Stimulated activated CD8-positive, alpha-beta memory T cell treated with anti-CD3 and anti-CD28 coated beads, Interleukin-15, amount 100 ng/mL, for 24 hours (primary cell): ENCODE measurements at places on chromosomes 16 and 17.
A peak's percentile ranks its signal among the peaks of the same experiment; 100 is the strongest.

DNA sequence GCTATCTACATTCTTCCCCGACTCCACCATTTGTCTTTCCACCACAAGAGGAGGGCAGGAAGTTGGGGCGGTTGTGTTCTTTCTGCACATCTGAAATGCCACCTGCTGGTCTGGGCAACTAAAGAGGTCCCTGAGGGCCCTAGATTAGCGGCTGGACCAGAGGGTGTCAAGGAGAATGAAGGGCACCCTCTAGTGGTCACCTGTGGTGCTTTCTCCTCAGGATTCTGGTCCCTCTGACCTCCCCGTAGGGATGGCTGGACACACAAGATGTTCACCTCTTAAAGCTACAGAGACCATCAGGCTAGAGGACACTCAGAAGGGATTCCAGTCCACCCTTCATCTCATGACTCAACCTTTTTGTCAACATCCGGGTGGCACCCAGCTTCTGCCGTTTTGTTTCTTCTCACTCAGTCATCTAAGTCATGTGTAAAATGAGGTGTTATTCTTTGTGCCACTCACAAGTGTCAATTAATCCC is 2.9 kb upstream of the SCIMP start:
- DNase-seq, result no peak

DNA sequence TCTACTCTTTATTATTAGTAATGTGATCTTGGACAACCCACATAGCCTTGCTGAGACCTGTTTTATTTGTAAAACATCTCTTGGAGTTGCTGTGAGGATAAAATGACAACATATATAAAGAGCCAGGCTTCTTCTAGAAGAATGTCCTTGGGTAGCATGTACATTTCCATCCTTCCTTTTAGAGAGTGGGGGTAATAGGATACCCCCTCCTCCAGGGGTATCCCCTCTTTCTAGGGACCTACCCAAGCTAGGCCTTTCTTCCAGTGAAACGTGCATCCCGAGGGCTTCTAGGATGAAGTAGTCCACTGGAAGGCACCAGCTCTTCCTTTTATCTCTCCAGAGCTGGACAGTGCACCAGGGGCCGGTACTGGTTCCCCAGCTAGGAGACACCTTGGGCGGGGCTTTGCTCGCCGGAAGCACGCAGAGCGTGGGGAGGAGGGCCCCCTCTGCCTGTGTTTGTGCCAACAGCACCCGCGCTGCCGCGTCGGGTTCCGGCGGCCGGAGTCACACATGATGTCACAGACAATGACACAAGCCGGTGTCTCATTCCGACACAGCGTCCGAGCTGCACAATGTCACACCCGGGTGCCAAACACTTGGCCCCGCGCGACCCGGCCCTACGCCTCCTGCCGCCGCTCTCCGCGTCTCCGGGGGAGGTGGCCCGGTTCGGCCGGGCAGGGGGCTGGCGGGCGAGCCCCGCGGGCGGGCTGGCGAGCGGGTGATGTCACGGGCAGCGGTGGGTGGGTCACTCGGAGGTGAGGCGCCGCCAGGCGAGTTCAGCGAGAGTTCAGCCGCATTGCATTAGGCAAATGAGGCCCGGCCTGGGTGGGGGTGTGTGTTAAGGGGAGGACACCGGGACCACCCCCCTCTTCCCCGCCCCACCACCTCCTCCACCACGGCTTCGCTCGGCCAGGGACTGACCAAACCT is 23.4 kb downstream of the GJD3 start:
- peak; percentile 58 for DNase-seq

DNA sequence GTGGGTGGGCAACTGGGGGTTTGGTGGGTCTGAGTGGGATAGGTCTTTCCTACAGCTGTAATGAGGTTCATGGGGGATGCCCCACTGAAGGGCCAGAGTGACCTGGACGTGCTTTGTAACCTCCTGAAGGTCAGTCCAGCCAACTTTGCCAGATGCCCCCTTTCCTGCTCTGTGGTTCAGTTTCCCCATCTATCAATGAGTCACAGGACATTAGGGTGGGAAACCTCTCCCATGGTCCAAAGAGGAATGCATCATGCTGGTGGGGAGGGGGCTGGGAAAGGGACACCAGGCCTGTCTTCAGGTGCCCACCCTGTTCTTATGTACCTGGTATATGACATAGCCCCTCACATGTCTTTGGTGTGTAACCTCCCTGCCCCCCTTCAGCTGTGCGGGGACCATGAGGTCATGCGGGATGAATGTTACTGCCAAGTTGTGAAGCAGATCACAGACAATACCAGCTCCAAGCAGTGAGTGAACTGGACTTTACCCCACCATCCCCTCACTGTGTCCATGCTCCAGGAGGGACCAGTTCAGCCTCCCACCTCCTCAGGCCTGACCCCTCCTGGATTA is 24.0 kb upstream of the ALKBH5 start:
- no peak for DNase-seq

- DNase-seq, result no peak
These were observed 22.7 kb upstream of the SPNS2 start for GRCh38 chr17:4476017-4476416.

- DNase-seq, result no peak
These were observed 211.3 kb downstream of the CA10 start for GRCh38 chr17:51947160-51947735.

GRCh38 chr16:74736531-74737157 is 36.0 kb upstream of the MLKL start:
- no peak for DNase-seq

- no peak for DNase-seq
These were observed 257.7 kb upstream of the PMFBP1 start for GRCh38 chr16:72429671-72430081.

GRCh38 chr16:62652441-62653120 is 616.3 kb upstream of the CDH8 start:
- no peak for DNase-seq

- no peak for DNase-seq
These were observed 9.3 kb downstream of the HAP1 start for GRCh38 chr17:41725134-41725533.

DNA sequence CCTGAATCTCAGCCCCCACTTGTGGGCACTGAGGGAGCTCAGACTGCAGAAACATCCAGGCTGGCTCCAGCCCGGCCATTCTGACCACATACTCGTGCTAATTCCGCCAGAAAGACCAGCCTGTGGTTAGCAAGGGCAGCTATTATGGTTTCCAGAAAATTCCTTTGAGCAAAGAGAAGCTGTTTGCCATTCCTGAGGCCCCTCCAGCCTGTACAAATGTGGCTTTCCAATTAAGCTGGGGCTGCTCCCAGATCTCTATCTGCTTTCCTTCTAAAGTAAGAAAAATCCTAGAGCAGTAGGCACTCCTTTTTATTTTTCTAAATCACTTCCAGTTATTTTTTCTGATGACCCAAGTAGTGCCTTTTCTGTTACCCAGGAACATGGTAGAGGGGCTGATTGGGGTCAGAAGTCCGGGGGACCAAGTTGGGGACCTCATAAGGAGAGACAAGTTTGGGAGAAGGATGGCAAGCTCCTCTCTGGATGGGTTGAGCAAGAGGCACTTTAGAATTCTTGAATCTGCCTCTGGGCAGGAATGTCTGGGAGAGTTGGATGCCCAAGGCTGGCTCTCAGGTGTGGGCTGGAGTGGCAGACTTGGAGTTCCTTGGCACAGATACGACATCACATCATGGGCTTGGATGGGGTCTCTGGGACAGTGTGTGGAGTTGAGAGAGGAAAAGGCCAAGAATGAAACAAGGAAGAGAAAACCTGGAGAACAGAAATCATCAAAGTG is 83.3 kb upstream of the TNRC6C start:
- DNase-seq, result no peak

- no peak for DNase-seq
These were observed 18.4 kb downstream of the FBXO31 start for GRCh38 chr16:87365021-87365713.

- no peak for DNase-seq
These were observed 634.1 kb upstream of the RBFOX1 start for GRCh38 chr16:6698548-6698947.

- DNase-seq, result no peak
These were observed 5.7 kb upstream of the CEP131 start for GRCh38 chr17:81228420-81228819.

DNA sequence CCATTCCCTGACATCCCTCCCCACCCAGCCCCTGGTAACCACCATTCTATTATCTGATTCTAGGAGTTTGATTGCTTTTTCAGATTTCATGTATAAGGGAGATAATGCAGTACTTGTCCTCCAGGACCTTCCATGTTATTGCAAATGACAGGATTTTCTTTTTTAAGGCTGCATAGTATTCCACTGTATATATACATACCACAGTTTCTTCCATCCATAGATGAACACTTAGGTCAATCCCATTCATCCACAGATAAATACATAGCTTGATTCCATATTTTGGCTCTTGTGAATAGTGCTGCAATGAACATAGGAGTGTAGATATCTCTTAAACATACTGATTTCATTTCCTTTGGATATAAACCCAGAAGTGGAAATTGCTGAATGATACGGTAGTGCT is 183.3 kb downstream of the CEP112 start:
- no peak for DNase-seq

- no peak for DNase-seq
These were observed 26.3 kb downstream of the AARSD1 start for GRCh38 chr17:42937712-42938596.

DNA sequence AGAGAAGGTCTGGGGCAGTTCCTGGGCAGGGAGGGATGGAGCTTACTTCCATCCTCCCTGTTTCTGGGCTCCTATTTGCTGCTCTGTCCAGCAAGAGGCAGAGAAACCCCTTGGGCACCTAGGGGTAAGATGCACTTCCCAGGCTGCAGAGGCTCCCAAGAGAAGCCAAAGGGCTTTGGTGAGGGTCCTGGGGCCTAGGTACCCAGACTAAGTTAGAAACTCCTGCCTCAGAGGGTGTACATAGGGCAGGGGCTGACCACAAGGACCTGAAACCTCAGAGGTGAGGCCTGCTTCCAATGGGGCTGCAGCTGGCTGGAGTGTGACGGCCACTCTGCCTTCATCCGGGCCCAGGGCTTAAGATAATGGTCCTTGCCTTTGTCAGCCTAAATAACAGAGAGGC is 1.6 kb upstream of the ARMC7 start:
- no peak for DNase-seq

GRCh38 chr17:66177048-66177447 is 14.9 kb downstream of the CEP112 start:
- no peak for DNase-seq

- DNase-seq, result no peak
These were observed 1.4 kb upstream of the PITPNC1 start for GRCh38 chr17:67375716-67376115.

- no peak for DNase-seq
These were observed 104.3 kb downstream of the STXBP4 start for GRCh38 chr17:55072898-55073297.

GRCh38 chr16:4814046-4814445 is 11.6 kb upstream of the ROGDI start:
- no peak for DNase-seq

GRCh38 chr16:87235810-87236515 is 81.2 kb downstream of the C16orf95 start:
- no peak for DNase-seq

DNA sequence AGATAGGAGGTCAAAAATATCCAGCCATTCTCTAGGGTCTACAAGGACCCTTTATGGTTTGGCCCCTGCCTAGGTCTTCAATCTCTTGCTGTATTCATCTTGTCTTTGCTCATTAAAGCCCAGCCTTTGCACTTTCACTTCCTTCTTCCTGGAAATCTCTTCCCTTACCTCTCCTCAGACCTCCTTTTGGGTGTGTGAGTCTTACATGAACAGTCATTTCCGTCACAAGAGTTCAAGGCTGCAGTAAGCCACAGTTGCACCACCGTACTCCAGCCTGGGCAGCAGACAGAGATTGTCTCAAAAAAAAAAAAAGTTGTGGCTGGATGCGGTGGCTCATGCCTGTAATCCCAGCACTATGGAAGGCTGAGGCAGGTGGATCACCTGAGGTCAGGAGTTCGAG is 6.0 kb upstream of the ATP1B2 start:
- DNase-seq, result no peak

DNA sequence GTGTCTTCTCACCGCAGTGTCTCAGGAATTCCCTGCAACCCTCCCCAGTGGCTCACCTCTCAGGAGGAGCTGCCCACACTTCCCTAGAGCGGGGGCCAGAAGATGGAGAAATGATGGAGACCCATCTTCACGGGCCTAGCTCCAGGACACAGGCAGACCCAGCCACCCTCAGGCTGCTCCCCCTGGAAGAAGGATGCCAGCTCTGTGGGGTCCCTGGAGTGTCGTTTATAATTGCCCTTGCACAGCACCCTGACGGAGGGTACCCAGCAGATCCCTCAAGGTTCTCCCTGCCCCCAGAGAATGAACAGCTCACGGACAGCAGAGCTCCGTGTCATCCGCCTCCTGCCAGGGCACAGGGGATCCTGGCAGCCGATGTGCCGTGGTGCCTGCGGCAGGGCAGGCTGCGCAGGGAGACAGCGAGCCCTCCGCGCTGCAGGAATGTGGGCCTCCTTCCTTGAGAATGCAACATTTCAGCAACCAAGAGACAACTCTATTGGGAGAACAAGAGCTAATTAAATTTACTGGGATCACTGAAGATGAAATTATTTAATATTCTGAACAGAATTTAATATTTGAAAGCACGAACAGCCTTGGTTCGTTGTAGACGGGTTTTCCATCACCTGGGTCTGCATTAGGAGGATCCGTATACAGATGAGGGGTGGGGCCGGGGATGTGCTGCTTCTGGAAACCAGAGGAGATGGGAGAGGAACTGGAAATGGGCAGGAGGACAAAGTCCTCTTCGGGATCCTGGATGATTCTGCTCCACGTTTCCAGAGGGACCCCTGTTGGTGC is 21.0 kb upstream of the RBFOX3 start:
- DNase-seq, result no peak

- no peak for DNase-seq
These were observed 187.4 kb downstream of the SNX29 start for GRCh38 chr16:12163970-12164369.

GRCh38 chr17:21020622-21021021 is 22.2 kb downstream of the USP22 start:
- DNase-seq, result no peak

DNA sequence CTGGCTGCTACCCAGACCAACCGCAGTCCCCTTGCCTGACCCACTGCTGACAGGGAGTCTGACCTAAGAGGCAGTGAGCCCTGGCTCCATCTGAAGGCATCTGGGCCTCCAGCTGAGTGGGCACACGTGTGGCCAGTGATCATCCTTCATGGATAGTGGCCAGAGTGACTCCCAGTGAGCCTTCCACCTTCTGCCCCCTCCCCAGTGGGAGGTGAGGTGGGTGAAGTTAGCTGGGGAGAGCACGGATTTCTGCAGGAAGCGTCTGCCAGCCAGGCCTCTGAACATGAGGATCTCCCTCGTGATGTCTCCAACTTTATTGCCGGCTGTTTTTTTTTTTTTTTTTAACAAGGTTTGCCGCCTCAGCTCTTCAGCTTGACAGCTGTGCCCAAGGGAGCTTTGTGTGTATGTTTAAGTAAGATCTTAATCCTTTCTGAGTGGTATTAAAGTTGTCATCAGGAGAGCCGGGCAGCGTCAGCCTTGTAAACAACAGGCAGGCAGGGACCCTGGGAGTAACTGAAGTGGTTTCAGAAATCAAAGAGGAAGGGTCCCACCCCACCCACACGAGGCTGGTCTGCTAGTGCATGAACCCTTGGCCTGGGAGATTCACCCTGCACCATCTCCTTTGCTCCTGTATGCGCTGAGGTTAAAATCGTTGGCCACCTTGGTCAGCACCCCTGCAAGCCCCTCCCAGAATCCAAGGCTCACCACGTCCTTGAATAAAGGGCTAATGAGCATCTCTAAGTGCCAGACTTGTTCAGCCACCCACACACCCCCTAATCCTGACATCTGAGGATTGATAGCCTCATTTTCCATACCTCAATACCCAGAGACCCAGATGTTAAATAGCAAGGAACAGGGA is 33.3 kb downstream of the RHBDL3 start:
- no peak for DNase-seq

GRCh38 chr17:47996201-47996600 is 25.3 kb downstream of the CDK5RAP3 start:
- DNase-seq, result no peak

GRCh38 chr16:1691956-1692355 is 13.9 kb downstream of the JPT2 start:
- DNase-seq, result no peak
